ENCODE measurements at places on chromosomes 5 and 9.

GRCh38 chr5:95720094-95720786 is 10.9 kb upstream of the RHOBTB3 start:
- no peak for DNase-seq

DNA sequence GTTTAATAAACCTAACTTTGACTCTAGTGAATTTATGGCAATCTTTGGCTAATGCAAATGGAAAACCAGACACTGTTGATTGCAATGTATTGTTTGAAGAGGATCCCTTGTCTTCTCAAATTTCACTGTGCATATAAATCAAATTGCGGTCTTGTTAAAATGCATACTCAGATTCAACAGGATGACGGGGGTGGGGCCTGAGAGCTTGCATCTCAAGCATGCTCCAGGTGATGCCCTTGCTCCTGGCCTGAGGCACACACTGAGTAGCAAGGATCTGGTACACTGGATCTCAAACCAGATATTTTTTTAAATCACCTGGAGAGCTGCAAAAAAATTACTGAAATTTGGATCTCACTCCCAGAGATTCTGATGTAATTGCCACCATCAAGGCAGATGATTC is 463.7 kb downstream of the DNAH5 start:
- no peak for DNase-seq

- no peak for DNase-seq
These were observed 285.6 kb downstream of the FANCC start for GRCh38 chr9:95031711-95032461.

DNA sequence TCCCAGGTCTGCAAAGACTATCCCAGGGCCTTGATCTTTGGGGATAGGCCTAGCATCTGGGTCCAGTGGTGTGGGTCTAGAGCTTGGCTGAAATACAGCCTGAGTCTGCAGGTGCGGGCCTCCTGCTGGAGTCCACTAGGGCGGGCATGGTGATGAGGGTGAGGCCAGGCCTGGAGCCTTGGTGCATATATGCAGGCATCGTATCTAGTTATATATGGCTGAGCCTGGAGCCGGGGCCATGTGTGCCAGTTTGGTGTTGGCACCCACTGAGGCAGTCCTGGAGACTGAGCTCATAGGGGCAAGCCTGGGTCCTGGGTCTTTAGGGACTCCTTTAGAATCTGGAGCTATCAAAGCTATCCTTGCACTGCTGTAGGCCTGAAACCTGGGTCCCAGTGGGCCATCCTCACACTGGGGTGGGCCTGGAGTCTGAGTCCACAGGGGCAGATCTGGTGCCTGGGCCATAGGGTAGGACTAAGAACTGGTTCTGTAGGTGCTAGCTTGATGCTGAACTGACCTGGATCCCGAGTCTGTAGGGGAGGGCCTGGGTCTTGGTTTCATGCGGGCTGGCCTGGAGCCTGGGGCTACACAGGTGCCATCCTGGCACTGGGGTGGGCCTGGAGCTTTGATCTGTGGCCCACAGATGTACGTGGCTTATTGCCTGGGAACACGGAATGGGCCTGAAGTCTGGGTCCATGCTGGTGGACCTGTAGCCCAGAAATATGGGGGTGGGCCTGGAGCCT is 346.5 kb upstream of the MEF2C start:
- no peak for DNase-seq

DNA sequence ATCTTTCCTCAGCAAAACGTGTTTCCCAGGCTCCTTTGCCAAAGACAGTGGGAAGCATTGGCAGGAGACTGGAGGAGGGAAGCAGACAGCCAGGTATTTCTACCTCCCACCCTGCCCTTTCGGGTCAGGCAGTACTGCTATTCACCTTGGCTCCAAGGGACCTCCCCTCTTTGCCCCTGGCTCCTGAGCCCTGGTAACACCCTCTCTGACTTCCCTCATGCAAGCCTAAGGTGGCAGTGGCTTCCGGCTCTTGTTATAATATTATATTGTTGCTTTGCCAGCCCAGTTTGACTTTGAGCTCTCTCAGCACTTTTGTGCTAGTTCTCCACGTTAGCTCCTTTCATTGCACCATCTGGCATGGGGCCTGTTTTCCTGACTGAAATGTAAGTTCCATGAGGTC is 81.6 kb upstream of the IFNK start:
- DNase-seq, result no peak

DNA sequence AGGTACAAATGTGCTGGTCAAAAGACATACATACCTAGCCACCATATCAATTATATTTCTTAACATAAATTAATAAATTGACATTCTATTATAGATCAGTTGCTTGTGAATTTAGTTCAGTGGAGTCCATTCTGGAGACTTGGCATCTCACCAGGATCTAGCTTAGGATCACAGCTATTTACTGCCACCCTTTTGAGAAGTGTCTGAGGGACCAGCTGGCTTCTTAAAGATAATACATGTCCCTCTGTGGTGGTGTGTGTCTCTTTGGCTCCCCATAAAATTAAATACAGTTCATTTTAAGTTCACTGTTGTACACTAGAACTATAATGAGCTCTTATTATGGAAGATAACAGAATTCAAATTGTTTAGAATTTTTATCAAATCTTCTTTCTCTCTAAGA is 290.7 kb downstream of the PRELID2 start:
- no peak for DNase-seq
